ENCODE measurements at places on chromosomes 16 and 17.

- DNase-seq: no peak
Observed at GRCh38 chr16:65307286-65307685, 185.4 kb upstream of the CDH11 start.

DNA sequence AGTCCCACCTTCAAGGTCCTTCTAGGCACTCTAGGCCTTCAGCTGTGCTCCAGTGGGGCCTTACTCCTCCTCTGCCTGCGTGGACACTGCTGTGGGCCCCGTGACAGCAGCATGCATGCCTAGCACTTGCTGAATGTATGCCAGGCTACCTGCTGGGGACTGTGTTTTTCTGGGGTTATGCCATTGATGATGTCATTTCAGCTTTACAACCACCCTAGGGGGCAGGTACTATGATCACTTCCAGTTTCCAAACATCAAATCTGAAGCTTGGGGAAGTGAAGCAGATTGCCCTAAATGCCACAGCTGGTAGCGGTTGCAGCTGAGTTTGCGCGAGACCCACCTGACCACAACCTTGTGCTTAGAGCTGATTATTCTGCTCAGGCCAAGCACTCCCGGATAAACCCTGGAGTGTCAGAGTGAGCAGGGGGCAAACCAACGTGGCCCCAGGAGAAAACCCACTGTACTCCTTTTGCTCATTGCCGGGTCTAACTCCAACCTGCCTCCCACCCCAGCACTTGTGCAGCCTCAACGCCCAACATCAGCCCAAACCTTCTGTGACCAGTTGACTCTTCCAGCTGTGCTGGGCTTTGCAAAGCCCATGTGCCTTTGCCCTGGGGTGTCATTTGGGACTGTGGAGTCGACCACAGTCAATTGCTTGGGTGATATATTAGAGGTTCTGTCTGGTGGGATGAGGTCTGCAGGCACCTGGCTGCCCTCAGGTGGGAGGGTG, 168.4 kb downstream of the ENGASE start:
- DNase-seq: no peak

DNA sequence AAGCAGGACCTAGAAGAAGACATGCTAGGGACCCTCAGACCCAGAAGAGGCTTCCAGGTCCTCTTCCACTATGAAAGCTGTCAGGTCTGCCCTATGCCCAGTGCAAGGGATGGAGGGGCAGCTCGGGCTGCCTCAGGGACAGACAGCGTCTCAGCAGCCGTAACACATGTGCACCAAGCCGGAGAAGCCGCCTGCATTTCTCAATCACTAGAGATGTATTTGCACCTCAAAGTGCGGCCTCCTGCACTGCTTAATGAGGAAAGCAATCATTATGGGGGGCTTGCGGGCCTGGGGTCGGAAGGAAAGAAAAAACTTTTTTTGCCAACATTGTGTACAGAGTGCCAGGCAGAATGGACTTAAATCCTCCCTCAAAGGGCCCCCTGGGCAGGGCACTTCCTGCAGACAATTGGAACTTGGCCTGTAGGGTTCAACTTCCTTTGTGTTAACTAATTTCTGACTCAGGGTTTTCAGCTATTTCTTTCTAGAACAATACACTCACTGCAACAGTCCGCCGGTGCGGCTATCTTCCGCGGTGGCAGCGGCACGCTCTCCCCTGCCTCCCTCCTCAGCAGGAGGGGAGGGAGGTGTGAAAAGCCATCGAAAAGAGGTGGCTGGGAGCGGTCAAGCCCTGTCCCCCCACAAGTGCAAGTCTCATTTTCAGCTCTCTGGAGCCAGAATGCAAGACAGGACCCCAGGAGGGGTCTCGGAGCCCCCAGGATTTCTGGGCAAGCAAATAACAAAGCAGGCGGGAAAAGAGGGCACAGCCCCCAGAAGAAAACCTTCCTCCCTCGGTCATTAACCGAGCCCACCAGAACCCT, 101.2 kb downstream of the ZNF423 start:
- DNase-seq: peak; percentile 40

DNA sequence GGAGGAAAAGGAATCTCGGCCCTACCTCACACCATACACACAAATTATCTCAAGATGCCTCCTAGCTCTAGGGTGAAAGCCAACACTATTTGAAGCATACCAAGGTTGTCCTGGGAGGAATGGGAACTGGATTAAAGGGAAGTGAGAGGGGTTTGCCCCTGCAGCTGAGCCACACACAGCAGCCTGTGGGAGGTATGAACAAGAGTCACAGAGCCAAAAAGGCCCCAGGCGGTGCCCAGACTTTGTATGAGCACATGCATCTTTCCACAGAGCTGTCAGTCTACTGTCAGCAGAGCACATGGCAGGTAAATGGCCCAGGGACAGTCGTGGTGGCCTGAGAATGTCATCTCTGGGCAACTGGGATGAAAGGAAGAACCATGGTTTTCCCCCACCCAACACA, 31.0 kb upstream of the RCVRN start:
- DNase-seq: no peak

DNA sequence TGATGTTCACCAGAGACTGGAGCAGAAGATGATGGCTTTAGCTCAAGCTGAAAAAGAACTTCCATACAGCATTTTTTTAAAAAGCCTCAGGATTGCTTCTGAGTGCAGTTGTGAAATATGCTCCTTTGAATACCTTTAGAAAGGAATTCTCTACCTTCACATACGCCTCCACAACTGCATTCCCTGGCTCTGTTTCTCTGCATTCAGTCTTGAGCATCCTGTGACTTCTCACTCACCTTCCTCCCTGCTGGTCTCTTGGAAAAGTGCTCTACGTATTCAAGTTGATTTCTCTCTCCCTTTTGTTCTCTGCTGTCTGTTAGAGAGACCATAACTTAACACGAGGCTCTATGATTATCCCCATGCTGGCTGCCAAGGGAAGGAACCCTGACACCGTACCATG, 34.5 kb downstream of the HS3ST2 start:
- DNase-seq: no peak

DNA sequence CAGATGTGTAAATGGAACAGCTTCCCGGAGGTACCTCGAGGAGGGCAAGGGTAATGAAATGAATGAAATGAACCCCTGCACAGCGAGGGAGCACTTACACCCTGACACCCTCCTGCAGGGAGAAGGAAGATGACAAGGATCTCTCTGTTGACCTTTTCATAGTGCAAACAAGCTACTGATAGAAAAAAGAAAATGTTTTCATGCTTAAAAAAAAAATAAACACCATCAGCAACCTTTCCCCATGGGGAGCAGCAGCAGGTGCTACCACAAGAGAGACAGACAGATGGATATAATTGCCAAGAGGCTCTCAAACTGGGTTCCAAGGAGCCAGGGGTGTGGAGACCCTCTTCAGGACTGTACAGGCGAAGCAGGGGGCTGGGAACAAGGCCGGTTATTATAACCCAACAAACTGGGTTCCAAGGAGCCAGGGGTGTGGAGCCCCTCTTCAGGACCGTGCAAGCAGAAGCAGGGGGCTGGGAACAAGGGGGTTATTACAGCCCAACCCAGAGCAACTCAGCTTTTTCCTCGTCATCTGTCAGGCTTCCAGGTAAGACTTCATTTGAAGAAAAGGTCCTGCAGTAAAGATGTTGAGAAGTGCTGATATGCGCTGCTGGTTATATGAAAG, 718 bp upstream of the RPH3AL start:
- DNase-seq: no peak

GRCh38 chr17:82018152-82018988, 4.3 kb downstream of the CENPX start:
- DNase-seq: no peak

GRCh38 chr17:75524970-75525805, at the start of gene LLGL2:
TSS of gene LLGL2 (plus strand) at chr17:75525697. CDS start at chr17:75543427, 17,730 bp downstream.
- peak; percentile 72 for DNase-seq

- peak; percentile 73 for DNase-seq
Observed at GRCh38 chr16:3431779-3432219, 11.5 kb downstream of the ZNF597 start.

- no peak for DNase-seq
Observed at GRCh38 chr16:693766-694165, 3.6 kb upstream of the WDR24 start.

DNA sequence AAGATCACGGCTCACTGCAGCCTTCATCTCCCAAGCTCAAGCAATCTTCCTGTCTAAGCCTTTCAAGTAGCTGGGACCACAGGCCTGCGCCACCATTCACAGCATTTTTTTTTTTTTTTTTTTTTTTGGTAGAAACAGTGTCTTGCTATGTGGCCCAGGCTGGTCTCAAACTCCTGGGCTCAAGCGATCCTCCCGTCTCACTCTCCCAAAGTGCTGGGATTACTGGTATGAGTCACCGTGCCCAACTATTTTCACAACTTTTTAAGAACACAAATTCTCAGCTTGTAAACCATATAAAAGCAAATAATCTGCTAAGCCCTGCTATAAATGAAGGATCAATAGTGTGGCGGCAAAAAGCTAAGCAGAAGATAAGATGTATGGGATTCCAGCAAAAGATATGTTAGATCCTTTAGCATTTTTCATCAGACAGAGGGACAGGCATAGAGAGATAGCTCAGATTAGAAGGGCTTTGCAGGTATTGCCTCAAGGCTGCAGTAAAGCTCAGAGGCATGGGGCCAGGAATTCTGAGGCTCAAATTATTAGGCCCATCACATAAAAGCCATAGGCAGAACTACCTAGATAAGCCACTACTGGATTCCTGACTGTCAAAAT, 55.1 kb downstream of the EMP2 start:
- DNase-seq: no peak

- peak; percentile 35 for DNase-seq
Observed at GRCh38 chr16:58678716-58679115, 5.9 kb downstream of the SLC38A7 start.

DNA sequence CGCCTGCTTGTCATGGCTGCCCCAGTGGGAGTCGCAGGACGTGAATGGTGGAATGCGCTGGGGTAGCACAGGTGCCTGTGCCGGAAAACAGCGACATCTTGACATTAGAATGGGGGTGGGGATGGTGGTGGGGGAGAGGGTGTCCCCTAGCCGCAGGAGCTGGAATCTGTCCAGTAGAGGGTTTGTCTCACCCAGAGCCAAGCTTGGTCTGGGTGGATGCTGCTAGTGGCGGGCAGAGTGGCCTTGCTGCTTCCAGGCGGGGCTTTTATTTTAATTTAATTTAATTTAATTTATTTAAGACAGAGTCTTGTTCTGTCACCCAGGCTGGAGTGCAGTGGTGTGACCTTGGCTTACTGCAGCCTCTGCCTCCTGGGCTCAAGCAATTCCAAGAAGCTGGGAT, 7.7 kb downstream of the BAIAP2 start:
- no peak for DNase-seq

GRCh38 chr17:7880076-7880868, 8.3 kb upstream of the CHD3 start:
- DNase-seq: no peak

DNA sequence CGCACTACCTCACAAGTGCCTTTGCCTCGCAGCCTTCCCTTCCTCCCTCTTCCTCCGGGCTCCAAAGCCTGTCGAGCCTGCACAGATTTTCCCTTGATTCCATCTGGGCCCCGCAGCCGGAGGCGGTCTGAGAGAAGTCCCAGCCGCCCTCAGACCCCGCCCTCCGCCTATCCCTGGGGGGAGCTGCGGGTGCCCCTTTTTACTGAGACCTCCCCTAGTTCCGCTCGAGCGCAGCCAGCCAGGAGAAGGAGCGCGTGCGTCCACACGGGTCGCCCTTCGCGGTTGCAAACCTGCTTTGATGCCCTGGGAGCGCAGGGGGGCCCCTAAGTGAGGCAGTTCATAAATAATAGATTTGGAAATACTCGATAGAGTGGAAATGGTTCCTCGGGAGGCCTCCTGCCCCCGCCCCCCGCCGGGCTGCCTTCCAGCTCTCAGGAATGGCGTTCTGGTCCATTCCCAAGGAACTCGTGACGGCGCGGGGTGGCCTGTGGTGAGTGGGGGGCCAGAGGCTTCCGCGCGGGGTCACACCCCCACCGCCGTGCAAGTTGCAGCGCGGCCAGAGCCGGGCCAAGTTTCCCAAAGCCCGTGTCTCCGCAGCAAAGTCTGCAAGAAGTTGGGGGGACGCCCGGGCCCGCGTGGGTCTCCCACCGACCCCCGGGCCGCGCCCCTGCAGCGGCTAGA, 610 bp downstream of the C16orf74 start:
- peak; percentile 59 for DNase-seq

- DNase-seq: peak; percentile 65
Observed at GRCh38 chr17:76005263-76006149, 4.9 kb downstream of the CDK3 start.

GRCh38 chr17:38418062-38418692, 10.1 kb upstream of the ARHGAP23 start:
- no peak for DNase-seq

DNA sequence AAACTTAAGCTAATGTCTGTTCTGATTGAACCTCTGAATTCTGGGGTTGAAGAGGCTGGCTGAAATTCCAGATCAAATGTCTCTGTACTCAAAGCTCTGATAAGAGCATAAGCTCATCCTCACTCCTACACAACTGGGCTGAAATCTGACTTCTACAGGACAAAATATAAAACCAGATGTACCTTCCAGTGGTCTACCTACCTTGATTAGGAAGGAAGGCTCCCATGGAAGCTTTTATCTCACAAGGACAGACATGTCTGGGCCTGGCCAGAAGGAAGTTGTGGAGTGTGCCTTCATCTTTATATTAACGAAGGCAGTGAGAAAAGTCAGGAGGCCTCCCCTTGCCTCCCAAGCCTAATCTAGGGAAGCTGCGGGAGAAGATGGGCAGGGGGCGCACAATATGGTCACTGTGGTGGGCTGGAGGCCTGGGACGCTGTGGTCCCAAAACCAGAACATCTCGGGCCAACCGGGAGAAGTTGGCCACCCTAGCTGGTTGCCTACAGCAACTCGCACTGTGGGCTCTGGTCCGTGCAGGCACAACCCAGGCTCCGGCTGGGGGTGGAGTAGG, 55.6 kb upstream of the LRRC37A3 start:
- no peak for DNase-seq

GRCh38 chr16:28188085-28188916, 23.5 kb downstream of the XPO6 start:
- DNase-seq: peak; percentile 50

- peak; percentile 14 for DNase-seq
Observed at GRCh38 chr17:10155371-10156076, 42.9 kb downstream of the GAS7 start.

DNA sequence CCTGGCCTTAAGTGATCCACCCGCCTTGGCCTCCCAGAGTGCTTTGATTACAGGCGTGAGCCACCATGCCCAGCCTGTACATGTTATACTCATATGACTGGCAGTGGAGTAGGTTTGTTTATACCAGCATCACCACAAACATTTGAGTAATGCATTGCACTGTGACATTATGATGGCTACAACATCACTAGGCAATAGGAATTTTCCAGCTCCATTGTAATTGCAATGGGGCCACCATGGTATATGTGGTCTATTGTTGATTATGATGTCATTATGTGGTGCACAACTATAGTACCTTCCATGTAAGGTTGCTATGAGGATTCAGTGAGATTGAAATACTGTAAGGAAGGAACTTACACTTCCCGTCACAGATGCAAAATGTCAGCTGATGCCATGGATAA, 168.9 kb downstream of the COPRS start:
- peak; percentile 68 for DNase-seq
